ENCODE measurements at places on chromosomes 11 and 22.

GRCh38 chr22:38782402-38783094, 11.4 kb downstream of the DNAL4 start:
- DNase-seq, result peak; percentile 36

- DNase-seq, result no peak
These were observed 1.3 kb upstream of the NPTXR start for GRCh38 chr22:38845004-38845740.

- DNase-seq, result no peak
These were observed 450 bp upstream of the BCL2L13 start for GRCh38 chr22:17638182-17638431.

DNA sequence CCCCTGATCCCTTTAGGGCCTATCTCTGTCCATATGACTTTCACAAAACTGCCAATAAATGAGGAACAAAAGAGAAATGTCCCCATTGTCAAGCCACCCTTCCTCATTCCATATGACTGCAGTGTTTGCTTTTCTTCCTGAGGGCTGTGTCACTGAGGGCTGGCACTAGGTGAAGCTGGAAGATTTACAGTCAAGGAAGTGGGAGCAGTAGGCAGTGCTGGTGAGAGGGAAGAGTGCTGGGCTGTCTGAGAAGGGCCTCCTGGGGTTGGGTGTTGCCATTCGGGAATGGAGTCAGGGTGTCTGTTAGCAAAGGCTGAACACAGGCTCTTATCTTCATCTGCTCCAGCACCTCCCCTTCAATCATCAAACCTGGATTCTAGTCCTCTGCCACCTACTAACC, 30.9 kb downstream of the INSC start:
- no peak for DNase-seq

GRCh38 chr11:45947885-45948284, 25.4 kb downstream of the LARGE2 start:
- DNase-seq, result no peak

GRCh38 chr11:77039491-77040400, 5.5 kb downstream of the B3GNT6 start:
- DNase-seq, result peak; percentile 69

DNA sequence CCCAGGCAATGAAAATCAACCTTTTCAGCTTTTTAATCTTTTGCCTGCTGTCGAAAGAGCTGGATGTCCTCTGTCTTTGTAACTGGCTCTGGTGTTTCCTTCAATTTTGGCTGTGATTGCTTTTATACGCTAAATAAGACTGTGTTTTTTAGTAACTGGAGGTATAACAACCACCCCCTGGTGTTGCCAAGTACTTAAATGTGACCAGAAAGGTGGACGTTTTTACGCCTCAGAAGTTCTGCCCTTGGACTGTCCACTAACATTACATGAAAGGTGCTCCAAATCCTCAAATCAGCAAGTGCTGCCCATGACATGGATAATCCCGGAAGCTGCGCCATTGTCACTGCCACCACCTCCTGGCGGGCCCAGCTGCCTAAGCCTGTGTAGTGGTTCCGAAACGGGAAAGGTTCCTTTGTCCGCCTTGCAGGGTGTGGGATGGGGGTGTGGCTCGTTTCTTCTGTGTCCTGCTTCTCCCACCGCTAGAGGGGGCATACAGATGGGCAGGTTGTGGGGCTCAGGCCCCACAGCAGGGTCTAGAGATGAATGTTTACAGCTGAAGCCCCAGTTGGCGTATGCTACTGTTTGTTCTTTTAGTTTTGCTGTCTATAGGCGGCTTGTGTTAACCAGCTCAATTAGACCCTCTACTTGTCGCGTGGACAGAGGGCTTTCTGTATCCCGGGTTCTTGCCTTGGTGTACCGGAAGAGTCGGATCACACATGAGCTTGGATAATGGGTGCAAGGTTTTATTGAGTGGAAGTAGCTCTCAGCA, 82.2 kb upstream of the SEPTIN5 start:
- peak; percentile 78 for DNase-seq

DNA sequence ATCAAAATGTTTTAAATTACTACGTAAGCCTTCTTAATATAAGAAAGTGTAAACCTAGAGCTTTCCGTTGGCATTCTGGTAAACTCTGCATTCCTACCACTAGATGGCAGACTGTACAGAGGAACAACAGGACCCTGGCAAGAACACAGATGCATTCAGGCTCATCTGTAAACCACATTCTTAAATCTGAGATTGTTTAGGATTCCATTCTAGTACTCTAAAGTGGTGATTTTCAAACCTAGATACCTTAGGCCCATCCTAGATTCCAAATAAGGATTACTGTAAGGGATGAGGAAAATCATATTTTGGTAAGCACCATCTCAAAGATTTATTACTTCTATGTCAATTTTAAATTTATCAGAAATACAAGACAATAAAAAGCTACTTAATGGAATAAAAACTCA, 26.9 kb downstream of the PICALM start:
- DNase-seq, result peak; percentile 88

DNA sequence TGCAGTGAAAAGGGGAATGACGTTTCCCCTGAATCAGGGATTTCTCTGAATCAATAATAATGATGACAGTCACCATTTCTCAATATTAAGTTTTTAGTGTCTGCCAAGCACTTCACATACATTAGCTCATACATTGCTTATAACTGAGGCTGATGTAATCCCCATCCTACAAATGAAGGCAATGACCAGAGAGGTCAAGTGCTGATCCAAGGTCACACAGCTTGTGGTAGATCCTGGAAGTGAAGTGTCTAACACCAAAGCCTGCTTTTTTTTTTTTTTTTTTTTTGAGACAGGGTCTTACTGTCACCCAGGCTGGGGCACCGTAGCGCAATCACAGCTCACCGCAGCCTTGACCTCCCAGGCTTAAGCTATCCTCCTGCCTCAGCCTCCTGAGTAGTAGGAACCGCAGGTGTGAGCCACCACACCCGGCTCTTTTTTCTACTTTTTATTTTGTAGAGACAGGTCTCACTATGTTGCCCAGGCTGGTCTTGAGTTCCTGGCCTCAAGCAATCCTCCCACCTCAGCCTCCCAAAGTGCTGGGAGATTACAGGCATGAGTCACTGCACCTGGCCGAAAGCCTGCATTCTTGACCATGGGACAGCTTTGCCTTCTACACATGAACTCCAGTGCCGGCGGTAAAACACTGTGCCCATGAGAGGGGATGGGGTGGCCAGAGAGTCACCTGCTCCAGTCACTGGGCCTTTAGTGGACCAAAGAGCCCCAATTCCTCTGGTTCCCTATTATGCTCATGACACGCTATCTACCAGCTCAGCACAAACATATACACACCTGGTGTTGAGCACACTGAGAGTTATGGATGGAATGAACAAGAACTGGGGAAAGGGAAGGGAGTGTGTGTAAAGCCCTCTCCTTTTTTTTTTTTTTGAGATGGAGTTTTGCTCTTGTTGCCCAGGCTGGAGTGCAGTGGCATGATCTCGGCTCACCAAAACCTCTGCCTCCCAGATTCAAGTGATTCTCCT, 17.4 kb downstream of the ARHGAP1 start:
- no peak for DNase-seq

GRCh38 chr22:39980596-39980995, 14.2 kb upstream of the FAM83F start:
- DNase-seq, result no peak

DNA sequence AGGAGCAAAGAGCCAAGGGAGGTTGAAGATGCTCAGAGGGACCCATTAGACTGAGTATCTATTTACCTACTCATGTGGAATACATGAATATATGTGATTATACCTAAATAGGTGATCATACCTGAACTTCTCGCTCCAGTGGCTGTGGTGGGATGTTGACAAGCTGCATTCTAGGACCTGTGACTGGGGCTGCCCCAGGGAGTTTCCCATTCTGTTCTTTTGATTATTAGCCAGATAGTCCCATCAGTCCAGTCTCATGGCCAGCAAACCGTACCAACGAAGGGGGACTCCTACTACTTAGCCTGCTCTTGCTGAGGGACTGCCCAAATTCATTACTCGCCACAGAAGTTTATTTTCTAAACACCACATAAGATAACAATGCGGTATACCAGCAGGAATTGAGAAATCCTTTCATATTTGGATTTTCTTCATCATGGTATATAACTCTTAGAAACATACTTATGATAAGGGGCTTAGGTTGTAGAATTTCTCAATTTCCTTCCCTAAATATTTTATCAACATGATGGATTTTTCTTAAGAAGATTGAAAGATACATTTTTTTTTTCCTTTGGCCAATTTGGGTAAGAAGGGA, 273.9 kb downstream of the NTM start:
- no peak for DNase-seq

GRCh38 chr11:106288822-106289387, 211.4 kb downstream of the AASDHPPT start:
- DNase-seq, result peak; percentile 53

GRCh38 chr22:37708580-37709444, 12.0 kb downstream of the TRIOBP start:
- DNase-seq, result no peak

DNA sequence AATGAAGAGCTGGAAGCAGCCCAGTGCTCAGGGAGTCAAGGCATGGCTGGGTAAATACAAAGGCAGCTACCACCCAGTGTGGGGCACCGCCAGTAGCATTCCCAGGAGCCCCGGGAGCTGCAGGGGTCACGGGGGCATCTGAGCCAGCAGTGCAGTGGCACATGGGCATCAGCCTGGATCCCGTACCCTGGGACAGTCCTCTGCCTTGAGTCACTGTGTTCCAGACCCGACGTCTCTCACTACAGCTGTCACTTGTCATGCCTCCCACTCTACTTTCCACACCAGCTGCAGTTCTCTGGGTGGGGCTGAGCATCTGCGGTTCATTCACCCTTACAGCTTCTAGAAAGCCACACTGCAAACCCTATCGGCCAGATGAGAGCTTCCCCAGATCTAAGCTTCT, 29.6 kb downstream of the DHCR7 start:
- no peak for DNase-seq

GRCh38 chr22:25096638-25097405, 102.8 kb upstream of the CRYBB3 start:
- DNase-seq, result no peak
